ENCODE measurements at places on chromosomes 12 and 14.
A peak's percentile ranks its signal among the peaks of the same experiment; 100 is the strongest.

DNA sequence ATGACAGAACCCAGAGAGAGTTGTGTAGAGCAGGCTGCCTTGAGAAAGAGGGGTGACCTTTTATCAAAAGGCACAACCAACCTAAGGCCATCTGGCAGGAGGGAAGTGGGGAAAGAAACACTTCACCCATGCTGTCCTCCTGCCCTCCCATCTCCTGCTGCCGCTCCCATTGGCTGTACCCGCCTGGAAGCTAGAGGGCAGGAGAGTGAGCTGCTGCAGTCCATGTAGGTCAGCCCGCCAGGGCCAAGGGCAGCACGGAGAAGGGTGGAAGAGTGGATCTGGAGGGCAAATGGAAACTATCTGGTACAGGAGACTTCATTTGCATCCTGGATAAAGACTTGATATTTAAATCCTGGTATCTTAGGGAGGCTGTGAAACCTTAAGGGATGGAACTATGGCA lies 11.5 kb upstream of the CABP1 start:
- no peak for DNase-seq

DNA sequence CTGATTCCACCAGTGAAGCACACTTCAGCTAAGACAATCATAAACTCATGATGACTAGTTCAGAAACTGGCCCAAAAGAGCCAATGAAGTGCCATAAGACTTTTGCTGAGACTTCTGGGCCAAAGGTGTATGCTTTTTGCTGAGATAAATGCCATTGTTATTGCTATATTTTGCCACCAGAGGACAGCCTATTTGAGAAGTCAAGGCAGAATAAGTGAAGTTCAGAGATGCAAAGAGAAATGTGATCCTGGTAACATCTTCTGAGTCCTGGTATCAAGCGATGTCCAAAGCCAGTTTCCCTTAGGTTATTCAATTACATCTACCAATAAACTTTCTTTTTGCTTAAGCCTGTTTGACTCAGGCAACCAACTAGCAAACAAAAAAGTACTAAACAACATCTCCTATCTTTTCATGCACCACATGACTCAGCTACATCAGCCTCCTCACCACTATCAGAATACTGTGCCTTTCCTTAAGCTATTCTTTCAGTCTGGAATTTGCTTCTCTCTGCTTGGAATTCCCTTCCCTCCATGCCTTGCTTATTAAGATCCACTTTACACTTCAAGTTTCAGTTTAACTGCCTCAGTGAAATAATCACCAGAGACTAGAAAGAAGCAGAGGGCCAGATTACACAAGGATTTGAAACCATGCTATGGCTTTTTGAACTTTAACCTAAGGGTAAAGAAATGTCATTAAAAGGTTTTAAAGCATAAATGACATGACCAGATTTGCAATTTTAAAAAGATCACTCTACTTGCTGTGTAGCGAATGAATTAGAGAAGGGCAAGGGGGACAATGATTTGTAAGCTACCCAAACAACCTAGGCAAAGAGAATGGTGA lies 14.0 kb downstream of the CRY1 start:
- no peak for DNase-seq

DNA sequence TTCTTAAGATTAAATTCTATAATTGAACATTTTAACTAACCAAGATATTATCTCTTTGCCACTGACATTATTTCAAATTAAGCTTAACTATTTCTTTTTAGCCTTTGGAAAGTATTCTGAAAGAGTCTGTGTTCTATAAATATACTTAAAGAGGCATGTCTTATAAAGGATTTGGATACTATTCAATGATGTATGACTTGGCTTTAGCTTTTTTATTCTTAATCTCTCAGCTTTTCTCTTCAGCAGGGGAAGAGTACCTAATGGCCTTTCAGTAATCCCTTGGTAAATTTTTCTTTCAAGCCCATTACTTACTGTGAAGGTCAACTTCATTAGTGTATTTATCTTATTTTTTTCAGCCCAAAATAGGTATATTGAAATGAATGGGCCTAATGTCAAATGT lies 113.8 kb downstream of the LRRK2 start:
- DNase-seq: no peak

DNA sequence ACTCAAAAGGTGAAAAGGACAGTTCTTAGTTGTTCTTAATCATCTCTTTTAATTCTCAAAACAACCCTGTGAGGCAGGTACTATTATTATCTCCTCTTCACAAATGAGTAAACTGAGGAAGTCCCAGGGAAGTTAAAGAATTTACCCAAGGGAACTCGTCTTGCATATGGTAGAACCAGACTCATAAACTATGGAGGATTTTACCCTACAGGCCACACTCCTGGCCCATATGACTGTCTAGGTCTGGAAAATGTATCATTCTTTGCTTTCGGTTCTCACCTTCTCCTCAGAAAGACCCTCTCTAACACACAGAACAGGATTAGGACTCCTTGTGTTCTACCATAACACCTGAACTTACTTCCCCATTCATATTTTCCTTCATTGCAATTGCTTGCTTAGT lies 18.9 kb downstream of the SOX5 start:
- no peak for DNase-seq

DNA sequence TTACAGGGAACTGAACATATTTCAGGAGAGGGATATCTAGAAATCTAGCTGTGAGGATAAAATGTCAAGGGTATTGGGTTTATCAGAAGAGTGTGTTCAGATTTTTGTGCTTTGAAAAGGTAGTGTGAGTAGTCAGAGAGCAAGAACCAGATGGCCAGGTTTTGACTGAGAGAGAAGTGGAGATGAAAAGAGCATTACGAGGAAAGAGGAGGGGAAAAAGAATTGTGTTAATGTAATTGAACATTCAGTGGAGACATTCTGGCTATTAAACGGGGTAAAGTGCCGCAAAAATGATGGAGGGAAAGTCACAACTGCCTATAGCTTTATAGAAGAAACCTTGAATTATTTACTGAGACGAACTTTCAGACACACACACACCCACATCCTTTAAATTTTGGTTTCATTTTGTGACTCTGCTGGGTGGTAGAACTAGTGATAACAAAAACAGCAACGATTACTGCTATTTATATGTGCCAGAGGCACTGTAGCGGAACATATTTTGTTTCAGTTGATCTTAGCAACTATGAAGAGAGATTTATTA lies 213.6 kb downstream of the ERC1 start:
- no peak for DNase-seq

DNA sequence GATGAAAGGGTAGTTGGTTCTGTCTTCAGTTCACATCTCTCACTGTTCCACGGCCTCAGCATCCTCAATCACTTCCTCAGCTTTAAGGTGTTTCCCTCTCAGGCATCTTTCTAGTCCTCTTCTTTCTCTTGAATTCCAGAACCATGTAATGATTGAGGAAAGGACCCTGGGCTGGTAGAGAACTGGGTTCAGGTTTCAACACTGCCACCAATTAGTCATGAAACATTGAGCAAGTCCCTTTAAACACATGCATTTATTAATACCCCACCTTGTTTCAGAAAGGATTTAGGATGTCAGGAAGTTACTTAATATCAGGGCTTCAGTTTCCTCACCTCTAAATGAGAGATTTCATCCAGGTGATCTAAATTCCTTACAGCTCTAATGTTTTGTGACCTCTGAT lies 7.2 kb downstream of the DMAC2L start:
- no peak for DNase-seq

GRCh38 chr12:124928095-124928911 lies 13.9 kb upstream of the UBC start:
- no peak for DNase-seq

DNA sequence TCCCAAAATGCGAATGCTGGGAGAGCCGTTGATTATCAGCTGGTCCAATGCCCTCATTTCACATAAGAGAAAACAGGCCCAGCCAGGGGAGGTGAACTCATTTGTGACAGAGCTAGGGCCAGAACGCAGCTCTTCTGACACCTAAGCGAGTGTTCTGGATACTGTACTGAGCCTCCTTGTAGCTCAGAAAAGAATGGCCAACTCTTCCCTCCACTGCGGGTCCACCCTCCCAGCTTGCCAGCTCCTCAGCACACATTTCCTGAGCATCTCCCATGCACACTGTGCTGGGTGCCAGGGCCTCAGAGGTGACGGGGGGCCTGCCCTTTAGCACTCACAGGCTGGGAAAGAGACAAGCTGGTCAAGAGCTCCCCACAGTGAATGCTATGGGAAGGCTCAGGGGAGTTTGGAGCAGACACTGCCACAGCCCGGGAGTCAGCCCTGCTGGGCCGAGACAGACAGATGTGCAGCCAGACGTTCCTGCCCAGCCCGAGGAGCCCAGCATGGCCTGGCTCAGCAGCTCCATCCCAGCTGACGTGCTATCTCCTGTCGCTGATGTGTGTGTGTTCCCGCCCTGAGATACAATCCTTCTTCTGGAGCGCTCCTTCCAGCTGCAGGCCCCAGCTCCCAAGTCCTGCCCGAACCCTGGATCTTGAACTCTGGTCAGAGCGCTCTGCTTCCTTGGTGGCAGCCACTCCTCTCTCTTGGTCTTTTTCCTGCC lies 3.5 kb downstream of the CMTM5 start:
- no peak for DNase-seq

DNA sequence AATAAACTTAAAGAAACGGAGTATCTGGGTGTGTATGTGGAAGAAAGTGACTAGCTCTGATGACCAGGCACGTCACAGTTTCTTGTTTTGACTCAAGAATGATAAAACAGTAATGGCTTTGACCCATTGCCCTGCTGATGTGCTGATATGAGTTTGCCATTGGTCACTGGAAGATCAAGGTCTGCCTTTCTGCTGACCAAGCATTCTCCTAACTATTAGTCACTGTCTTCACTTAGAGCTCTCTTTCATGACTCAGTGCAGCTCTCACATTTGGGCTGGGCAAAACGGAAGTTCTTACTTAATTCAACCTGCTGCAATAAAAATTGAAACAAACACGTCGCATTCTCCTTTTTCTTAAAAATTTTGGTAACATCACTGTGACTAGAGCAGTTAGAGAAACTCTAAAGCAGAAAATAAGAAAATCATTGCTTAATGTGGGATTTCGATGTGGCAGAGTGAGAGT lies 366.7 kb downstream of the BTG1 start:
- DNase-seq: peak; percentile 83

DNA sequence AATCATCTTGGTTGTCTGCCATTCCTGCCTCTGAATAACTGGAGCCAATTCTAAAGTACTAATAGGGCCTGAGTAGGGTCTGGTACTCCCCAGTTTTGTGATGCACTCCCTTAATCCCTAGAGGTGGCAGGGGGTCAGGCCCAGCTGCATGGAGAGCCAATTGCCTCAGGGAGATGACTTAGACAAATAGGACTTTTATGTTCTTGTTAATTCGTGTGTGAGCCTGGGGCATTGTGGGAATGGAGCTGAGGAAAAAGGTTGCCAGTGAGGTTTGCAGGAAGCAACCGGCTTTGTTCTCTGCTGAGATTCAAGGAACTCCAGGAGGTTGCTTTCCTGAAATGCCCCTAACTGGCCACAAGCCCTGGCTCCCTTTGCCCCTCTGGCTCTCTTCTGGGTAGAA lies 6.8 kb upstream of the DCD start:
- no peak for DNase-seq

DNA sequence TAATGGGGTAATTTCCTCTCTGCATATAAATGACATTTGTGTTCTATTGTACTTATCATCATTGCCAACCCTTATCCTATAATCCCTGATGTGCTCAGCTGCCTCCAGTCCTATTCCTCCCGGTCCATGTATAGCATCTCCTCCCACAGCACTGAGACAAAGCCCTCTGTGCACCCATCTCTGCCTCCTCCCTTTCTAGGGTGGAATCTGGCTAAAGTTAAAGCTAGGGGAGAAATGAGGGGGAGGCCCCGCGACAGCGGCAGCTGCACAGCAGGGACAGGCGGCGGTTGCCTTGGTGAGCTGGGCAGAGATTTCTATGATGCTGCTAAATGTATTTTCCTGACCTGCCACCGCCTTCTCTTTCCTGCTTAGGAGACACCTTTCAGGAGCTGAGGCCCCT lies 12.8 kb upstream of the ZDHHC22 start:
- DNase-seq: no peak

- DNase-seq: no peak
Measured at GRCh38 chr12:93440043-93440835, 1.5 kb downstream of the UBE2N start.

DNA sequence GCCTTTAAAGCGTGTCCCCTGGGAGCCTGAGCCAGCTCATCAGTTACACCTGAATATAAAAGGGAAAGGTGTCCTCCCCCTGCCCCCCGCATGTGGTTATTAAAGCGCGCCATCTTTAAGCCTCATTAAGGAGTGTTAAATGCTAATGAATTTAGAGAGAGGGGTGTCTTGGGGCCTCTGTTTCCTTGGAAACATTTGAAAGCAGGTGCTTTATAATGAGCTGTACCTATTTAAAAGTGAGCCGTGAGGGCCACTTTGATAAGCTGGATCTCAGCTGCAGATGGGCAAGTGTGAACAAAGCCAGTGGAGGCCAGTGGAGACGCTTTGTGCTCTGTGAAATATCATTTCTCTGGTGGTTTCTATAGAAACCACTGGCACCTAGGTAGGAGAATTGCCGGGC lies 84.0 kb downstream of the BEGAIN start:
- no peak for DNase-seq

DNA sequence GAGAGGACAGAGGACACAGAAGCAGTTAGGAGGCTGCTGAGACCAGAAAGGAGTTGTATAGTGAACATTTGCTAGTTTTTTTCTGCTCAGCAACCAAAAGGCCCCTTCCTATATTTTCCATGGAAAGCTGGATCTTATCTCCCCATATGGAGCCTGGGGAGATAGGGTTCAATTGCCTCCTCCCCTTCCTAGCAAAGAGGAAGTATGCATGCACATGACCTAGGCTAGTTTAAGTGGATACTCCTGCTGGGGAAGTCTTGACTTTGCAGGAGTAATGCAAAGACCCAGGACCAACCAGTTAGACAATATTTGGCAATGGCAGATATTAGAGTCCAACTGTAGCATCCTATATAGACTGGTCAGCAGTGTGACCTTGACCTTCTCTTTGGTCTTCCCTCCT lies 15.1 kb downstream of the CHD8 start:
- no peak for DNase-seq
